Ureter (tissue), 1 donor: ENCODE measurements at places on chromosomes 3 and 15.

- DNase-seq, result no peak
Observed at GRCh38 chr3:110227991-110228390, 843.6 kb upstream of the NECTIN3 start.

DNA sequence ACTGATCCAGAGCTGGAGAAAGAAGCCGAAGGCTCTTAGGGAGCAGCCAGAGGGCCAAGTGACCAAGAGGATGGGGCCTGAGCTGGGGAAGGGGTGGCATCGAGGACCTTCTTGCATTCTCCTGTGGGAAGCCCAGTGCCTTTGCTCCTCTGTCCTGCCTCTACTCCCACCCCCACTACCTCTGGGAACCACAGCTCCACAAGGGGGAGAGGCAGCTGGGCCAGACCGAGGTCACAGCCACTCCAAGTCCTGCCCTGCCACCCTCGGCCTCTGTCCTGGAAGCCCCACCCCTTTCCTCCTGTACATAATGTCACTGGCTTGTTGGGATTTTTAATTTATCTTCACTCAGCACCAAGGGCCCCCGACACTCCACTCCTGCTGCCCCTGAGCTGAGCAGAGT lies 9.5 kb downstream of the CHRD start:
- no peak for DNase-seq

GRCh38 chr15:72271221-72271620 lies 1.1 kb downstream of the PARP6 start:
- no peak for DNase-seq

GRCh38 chr15:73017987-73018386 lies 34.3 kb upstream of the NEO1 start:
- DNase-seq, result no peak

DNA sequence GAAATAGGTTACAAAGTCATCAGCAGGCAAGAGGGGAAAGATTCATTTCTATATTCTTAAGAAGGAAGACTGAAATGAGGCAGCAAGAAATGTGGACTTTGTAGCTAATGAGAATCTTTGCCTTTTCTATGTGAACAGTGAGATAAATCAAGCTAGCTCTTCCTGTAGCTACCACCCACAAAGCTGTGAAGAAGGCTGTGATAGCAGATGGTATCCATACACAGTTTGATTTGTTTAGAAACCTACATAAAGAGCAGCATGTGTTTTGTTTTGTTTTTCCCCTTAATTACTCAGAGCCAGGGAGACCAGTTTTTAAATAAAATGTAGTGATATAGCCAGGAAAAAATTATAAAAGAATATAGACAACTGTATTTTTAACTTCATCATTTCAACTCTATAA lies 45.5 kb downstream of the TEX9 start:
- no peak for DNase-seq

GRCh38 chr3:148792516-148792915 lies 35.1 kb upstream of the CPB1 start:
- no peak for DNase-seq

DNA sequence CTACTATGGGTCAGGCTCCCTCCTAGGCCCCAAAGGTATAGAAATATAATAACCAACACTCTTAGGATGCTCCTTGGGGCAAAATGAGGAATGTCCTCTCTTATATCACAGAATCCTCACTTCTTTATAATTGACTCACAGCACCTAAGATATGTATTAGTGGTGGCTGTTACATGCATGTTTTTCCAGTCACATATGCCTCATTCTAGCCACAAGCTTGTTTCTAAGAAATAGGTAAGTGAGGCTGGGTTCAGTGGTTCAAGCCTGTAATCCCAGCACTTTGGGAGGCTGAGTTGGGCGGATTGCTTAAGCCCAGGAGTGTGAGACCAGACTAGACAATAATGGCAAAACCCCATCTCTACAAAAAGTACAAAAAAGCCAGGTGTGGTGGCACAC lies 57.9 kb upstream of the PSMD6 start:
- no peak for DNase-seq

- DNase-seq, result no peak
Observed at GRCh38 chr3:194150252-194150934, 14.4 kb downstream of the HES1 start.

DNA sequence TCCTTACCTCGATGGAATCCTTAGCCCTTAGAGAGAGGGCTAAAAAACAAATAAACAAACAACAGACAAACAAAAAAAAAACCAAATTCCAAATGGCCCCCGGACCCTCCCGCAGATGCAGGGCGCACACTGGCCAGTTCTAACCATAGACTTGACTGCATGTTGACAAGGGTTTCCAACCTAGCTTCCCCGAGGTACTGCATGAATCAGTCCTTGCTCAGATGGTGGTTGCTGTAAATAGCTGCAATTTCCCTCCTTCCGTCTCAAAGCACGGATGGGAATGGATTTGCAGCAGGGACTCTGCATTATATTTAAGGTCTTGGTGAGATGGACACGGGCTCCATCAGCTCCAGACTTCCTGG lies 162.8 kb downstream of the CD47 start:
- DNase-seq, result no peak

- no peak for DNase-seq
Observed at GRCh38 chr15:81959196-81959595, 86.6 kb downstream of the MEX3B start.

DNA sequence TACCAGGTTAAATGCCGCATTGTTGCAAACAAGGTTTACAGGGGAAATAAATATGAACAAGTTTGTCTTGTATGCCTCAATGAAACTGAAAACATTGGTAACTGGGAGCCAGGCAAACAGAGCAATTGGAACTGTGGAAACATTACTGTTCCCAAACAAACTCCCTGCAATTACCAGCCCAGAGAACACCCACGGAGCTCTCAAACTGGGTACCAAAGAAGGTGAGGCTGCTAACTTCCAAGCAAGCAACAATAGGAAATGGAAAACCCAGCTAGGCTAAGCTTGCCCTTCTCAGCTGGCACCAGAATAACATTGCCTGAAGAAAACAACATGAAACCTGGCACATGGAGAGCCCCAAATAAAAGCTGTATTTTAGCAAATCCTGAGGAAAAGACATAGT lies 218.9 kb upstream of the THRB start:
- no peak for DNase-seq

DNA sequence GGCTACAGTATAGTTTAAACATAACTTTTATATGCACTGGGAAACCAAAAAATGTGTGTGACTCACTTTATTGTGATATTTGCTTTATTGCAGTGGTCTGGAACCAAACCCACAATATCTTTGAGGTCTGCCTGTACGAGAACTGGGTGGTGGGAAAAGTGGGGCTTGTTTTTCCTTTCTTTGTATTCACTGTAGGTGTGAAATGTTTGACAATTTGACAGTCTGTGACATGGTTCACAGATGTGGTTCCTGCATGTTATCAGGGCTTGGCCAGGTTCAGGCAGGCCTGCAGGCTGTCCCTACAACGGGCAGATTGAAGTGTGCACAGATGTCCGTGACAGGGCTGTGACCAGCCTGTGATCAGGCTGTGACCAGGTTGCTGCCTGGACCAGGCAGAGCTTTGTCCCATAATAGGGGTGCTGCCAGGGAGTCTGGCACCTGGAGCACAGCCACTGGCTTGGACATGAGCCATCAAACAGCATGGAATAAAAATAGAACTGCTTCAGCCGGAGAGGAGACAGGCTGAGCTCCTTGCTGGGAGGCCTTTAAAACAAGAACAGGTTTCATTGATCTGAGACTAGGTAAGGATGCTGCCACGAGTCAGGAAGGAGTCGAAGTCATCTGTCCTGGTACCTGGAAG lies 61.0 kb downstream of the KLF13 start:
- peak; percentile 67 for DNase-seq

- peak; percentile 76 for DNase-seq
Observed at GRCh38 chr15:90660195-90660998, 56.7 kb upstream of the BLM start.

GRCh38 chr3:138397983-138398382 lies 36.4 kb upstream of the ESYT3 start:
- no peak for DNase-seq
